Trophoblast cell (in vitro differentiated cells and primary cell): ENCODE measurements at places on chromosomes 6 and 20.
A peak's percentile ranks its signal among the peaks of the same experiment; 100 is the strongest.

DNA sequence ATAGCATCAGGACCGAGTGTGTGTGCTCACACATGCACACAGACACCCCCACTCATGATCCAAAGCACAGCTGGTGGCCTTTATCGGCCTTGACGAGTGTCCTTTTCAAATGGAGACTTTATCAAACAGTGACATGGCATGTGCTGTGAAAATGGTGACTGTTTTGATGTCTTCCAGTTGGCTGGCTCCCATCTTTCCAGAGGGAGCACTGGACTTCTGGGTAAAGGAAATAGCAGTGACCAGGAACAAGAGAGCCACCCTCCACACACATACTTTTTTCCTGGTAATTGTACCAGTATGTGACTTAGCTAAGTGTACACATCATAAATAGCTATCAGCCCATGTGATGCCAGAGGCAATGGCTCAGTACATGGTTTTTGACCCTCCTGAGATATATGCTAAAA, 52.7 kb downstream of the ZDHHC14 start:
- peak; percentile 74 for DNase-seq

- DNase-seq, result no peak
Observed at GRCh38 chr6:138769102-138769676, 4.4 kb upstream of the CCDC28A start.

DNA sequence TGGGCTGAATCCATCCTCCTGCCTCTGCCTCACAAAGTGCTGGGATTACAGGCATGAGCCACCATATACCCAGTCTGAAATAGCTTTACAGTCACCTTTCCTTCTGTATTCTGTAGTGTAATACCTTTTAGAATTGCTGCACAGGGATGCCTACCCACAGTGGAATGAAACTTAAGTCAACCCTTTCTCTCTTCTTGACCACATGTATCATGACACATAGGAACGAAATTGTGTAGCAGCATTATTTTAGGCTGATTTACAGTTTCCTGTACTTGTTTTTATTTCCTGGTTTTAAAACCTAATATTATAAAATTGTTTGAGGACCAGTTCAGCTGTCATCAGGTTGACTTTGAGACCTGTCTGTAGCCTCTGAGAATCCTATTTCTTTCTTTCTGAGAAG, 297.8 kb downstream of the ZFAND3 start:
- no peak for DNase-seq

- DNase-seq, result no peak
Observed at GRCh38 chr6:155528335-155528734, 72.7 kb upstream of the NOX3 start.

GRCh38 chr6:30828027-30828962, 56.0 kb upstream of the DDR1 start:
- peak; percentile 74 for DNase-seq

GRCh38 chr6:106178900-106179299, 92.8 kb downstream of the PRDM1 start:
- DNase-seq, result no peak

DNA sequence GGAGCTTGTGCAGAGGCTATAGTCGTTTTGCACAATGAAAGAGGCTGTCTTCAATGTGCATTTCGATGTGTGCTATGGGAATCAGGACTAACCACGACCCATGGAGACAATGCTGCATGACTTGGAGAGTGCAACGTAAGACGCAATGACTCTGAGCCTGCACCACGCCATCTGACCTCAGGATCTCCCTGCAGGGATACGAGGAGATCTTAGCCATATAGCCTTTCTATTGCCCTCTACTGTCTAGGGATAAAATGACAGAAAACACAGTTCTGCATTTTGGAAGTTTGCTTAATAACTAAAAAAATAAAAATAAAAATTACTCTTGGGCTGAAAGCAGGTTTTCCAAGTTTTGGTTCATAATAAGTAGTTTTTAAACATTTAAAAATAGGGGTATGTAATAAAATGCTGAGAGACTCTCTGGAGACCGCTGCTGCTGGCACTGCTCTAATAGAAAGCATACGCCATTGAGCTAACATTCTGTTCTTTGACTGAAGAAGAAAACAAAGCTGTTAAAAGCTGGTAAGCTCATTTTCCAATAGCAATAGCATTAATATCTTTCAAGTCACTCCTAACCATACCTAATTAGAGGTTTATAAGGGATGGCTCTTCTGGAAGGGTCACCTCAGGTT, 87.2 kb downstream of the PDE7B start:
- DNase-seq, result peak; percentile 42

- no peak for DNase-seq
Observed at GRCh38 chr20:49724408-49725223, 10.9 kb upstream of the B4GALT5 start.

DNA sequence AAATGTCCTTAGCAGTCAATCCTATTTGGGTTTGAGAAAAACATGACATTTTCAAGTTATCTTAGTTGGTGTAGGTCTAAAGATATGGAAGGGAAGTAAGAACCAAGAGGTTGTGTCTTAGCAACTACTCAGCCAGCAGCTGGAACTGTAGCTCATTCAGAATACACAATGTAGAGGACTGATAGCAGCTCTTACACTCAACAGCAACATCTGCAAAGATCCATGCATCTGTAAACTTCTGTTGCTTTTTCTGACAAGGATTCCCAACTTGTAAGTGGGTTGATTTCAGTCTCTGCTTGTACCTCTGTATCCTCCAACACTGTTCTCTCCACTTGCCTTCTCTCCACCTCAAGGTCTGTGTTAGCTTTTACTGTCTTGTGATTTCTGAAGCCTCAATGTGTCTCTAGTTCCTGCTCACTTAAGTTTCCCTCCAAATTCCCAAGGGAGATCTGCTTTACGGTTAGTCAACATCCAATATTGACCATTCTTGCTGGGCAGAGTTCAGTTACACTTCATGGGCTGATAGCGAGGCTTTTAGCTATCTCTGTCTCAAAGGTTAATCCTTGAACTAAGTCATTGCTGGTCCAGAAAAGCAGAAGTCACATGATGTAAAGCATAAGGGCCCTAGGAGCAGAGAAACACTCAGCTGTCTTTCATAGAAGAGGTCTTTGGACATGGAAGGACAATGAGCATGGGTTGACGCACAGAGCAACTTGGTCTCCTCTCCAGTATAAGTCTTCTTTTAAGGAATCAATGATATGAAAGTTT, 71.6 kb upstream of the LGSN start:
- no peak for DNase-seq

DNA sequence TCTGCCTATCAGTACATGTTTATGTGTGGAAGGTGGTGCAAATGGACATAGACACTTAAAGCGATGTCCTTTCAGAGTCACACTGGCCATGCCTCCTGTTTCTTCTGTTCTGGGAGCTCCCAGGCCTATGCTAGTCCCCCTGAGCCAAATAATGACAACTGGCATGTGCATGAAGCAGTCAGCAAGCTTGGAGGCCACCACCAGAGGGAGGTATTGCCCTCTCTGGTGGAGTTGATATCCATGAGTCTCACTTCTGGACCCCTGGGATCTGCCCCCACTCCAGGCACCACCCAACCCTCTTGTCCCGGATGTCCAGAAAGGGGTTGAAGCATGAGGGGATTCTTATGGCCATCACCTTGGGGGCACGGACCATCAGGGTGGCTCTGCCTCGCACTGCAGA, 172.2 kb downstream of the AIG1 start:
- DNase-seq, result peak; percentile 40

DNA sequence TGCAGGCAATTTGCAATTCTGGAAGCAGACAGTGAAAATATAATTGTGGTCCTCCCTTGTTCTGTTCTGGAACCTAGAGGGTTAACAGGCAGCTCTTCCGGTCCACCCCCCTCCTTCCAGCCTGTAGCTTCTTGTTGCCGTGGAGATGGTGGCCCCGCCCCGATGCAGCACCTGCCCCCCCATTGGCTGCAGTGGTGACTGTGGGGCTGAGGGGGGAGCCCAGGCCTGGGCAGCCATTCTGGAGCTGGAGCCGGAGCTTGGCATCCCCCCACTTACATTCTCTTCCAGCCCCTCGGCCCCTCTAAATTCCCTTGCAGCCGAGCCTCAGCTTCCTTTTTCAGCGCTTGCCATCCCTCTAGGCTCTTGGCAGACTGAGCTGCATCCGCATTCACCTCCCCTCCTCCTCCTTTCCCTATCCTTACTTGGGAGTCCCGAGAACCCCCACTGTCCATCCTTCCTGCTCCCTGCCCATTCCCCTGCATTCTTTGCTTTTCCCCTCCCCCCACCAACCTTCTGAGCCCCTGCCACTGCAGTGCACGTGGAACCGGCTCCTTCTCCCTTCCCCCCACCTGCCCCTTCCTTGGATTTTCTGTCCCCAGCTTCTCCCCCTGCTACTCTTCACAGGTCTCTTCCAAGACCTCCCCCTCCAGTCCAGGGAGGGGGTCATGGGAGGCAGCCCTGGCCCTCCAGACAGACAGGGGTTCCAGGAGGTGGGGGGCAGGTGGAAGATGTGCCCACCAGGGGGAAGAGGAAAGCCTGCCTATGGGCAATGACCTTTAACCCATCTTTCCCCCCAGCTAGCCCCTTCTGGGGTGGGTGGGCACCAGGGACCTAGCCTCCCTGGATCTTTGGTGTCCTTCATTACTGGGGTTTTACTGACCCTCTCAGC, 11.4 kb downstream of the SYNGAP1 start:
- no peak for DNase-seq

GRCh38 chr20:45066372-45066771, 34.6 kb downstream of the KCNS1 start:
- no peak for DNase-seq

DNA sequence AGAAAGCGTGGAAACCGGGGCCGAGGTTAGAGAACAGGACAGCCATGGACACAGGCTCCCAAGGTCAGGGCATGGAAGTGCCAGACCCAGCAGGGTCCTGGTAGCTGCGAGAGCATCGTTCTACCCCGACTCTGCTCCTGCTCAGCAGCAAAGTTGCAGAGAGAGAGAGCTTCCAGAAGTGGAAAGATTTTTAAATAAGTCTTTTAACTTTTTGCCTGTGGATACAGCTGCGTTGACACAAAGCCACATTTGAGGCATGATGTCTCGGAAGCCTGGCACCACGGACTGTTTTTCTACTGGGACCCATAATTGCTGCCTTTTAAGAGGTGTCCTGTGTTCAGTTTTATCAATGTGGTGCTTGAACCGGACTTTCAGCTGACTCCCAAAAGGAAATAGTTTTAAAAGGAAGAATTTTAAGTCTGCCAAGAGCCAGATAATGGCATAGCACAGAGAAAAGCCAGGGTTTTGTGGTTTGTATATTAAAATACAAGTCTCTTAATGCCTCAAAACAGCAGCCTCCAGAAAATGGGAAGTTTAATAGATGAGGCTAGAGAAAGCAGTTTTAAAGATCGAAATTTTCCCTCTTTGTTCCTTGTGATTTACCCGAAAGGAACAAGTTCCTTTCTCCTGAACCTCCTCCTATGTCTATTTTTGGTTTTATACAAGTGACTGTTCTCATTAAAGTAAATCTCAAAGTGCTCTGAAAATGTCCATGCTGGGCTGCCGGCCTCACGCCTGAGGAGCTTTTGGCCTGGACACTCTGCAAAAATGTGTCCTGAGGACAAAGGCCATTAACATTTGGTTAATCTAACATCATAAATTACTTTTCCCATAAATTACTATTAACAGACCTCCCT, 91.5 kb downstream of the RIN2 start:
- DNase-seq, result no peak

- no peak for DNase-seq
Observed at GRCh38 chr20:58851221-58851968, 693 bp upstream of the GNAS-AS1 start.

GRCh38 chr6:43107344-43108062, 31.4 kb downstream of the PTK7 start:
- DNase-seq, result no peak

- DNase-seq, result no peak
Observed at GRCh38 chr6:20334334-20334733, 67.3 kb upstream of the E2F3 start.

GRCh38 chr6:150346346-150346745, 22.5 kb upstream of the IYD start:
- no peak for DNase-seq

- no peak for DNase-seq
Observed at GRCh38 chr6:106066989-106067388, 19.1 kb upstream of the PRDM1 start.

GRCh38 chr6:165774903-165775601, 112.0 kb upstream of the PDE10A start:
- DNase-seq, result peak; percentile 85

DNA sequence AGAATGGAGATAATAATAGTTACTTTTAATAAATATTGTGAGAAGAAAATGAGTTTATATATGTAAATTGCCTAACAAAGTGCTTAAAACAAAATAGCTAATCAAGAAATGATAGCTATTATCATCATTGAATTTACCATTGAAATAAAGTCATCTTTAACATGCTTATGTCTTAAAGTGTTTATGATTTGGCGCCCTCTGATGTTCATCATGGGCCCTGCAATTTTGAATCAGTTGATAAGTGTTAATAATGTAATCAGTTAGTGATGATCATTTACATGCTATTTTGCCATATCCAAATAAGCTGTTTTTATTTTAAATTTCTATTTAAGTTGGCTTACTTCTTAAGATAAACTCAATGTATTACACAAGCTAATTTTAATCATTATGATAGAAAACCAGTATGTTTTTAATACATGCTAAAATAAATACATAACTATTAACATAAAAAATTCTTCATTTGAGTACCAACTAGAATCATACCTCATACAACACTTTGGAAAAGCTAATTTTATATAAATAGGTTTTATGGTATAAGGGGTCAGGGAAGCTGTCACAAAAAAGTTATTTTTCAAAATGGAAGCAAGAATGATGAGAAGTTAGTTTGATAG, 39.2 kb upstream of the TPD52L1 start:
- DNase-seq, result peak; percentile 92
